Activated naive CD4-positive, alpha-beta T cell treated with Interleukin-2 at 50 U/mL for 16 hours (primary cell): ENCODE measurements at places on chromosomes 4 and X.

GRCh38 chr4:115873048-115873447 is 759.6 kb upstream of the NDST4 start:
- no peak for DNase-seq

DNA sequence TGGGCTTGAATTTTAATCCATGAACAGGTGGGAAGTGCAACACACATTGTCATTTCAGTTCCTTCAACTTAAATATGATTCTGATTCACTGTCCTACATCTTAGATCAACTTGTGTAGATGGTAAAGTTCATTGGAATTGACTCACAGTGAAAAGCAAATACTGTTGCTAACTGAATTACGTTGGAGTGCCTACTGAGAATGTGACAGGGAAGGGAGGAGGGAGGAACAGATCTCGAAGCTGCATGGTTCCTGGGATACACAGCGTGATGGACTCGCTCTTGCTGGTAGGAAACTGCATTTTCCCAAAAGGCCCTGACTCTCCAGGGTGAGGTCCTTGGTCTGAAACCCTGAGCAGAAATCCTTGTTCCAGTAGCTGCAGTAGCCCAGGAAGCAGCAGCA is 284.2 kb downstream of the USP46 start:
- no peak for DNase-seq

DNA sequence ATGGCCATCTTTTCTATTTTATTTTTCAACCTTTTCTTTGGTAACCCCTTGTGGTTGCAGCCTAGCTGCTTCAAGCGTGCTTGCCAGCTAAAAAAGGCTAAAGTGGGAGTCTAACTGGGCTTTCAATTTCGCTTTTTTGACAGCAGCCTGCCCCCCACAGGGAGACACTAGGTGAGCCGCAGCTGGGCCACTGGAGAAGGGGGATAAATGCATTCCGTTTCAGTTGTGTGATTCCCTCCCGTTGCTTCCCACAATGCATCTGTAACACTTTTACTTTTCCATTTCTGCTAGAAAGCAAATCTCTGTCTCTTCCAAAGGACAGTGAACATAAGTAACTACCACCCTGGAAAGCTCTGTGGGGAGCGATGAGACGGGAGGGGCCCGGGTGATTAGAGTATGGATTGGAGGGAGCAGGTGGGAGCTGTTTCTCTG is 86.3 kb upstream of the RAPGEF2 start:
- DNase-seq: no peak

- DNase-seq: no peak
These were observed 1.9 kb downstream of the ARHGAP10 start for GRCh38 chr4:147733716-147734344.

DNA sequence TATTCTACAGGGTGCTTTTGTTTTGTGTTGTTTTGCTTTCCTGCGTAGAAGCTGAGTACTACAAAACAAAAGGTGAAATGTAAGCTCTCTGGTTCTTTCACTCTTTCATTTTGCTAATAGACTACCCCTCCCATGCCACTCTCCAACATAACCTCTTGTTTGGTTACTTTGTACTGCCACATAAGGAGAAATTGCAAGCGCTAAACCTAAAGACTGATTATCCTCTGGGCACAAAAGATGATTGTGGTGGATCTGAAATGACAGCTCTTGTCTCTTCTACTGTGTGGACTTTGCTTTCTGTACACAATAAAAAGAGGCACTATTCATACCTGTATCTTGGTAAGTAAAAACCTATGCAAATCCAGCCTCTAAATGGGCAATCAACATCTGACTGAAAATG is 5.3 kb downstream of the MBNL3 start:
- DNase-seq: no peak

DNA sequence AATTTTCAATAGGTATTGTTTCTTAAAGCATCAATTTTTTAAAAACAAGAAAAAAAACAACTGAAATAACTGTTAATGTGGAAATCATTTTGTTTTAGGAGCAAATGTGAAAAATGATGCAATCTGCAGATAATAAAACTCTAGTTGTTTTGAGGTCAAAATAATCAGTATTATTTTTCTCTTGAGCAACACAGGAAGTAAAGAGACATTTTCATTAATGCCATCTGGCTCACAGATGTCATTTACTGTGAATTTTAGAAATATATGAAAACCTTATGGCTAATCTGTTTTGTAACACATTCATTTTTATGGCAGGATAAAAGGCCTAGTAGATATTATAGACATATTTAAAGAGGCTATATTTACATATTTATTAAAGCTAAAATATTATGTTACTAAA is 141.6 kb downstream of the PCDH18 start:
- no peak for DNase-seq

GRCh38 chrX:104370089-104370488 is 115.4 kb upstream of the ESX1 start:
- DNase-seq: no peak

- no peak for DNase-seq
These were observed 22.9 kb downstream of the KCTD8 start for GRCh38 chr4:44425614-44426208.

- DNase-seq: no peak
These were observed 32.0 kb upstream of the XK start for GRCh38 chrX:37653397-37654085.

DNA sequence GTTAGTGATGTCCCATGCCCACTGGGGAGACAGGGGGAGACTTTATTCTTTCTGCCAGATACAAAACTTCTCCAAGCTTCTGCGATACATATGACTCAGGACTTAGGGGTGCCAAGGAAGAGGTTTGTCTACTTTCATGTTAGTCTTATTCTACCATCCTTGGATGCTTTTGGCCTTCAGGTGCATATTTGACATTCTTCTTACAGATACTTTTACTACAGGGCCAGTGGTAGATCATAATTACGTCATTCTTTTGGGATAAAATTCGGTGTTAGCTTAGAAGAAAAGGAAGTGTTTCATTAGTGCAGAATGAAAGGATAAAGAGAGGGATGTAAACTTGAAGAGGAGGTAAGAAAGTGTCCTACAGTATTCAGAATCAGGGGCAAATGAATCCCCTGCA is 245.2 kb downstream of the THOC2 start:
- DNase-seq: no peak

DNA sequence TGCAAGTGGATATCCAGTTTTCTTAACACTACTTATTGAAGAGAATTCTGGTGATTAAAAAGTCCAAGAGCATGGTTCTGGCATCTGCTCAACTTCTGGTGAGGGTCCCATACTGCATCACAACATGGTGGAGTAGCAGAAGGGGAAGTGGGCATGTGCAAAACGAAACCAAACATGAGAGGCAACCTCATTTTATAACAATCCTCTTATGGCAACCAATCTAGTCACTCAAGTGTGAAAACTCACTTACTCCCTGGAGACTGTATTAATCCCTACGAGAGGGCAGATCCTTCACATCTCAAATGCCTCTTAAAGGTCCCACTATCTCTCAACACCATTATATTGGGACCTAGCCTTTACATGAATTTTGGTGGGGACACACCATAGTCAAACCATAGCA is 55.4 kb upstream of the TRO start:
- no peak for DNase-seq

GRCh38 chr4:108352664-108353308 is 184.1 kb upstream of the LEF1 start:
- no peak for DNase-seq

DNA sequence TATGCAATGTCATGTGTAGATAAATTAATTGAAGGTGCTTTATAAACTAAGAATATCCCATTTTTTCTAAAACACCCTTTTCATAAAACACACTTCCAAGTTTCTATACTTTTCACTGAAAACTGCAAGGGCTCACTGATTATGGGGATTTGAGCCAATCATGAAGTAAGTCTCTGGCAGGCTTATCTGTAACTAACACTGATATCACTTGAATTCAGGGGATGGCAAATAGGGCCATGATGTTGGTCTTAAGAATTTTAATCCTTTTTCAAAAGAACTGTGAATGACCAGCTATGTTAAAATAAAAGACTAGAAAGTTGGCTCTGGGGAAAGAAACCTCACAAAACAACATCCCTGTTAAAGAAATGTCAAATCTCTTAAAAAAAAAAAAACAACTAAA is 13.0 kb upstream of the SEC24D start:
- no peak for DNase-seq

DNA sequence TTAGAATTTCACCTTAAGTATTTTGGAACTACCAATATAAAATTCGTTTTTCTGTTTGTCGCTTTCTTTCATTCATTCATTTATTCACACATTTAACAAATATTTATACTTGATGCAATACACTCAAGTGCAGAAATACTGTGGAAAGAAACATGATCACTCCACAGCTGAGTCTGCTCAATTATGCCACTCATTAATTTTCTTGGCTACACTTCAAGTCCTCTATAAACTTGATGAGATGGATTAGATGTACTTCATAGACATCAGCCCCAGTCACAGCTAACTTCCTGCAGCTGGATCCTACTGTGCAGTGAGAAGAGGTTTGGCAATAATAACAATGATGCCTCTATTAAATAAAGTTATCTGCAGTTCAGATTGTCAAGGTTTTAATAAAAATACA is 208.1 kb downstream of the PDGFC start:
- DNase-seq: no peak

GRCh38 chr4:139005774-139006173 is 9.8 kb upstream of the NOCT start:
- no peak for DNase-seq

GRCh38 chrX:64204701-64205440 is 637 bp downstream of the AMER1 start:
- DNase-seq: peak; percentile 4

GRCh38 chr4:31714238-31714637 is 994.1 kb downstream of the PCDH7 start:
- DNase-seq: no peak

DNA sequence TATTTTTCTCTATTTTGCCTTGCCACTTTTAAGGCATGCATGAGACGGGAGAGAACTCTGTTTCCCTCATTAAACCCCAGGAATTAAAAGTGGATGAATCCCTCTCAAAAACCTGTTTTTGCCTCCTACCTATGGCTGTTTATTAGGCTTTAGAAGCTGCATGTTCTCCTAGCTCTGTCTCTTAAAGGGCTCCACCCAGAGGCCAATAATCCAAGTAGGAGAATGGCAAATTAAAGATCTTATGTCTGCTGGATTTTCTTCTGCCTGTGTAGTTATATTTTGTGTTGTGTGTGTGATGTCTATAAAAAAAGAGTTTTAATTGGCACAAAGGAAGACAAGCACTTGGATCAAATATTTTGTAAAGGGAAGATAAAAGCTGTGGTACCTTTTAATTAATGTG is 32.4 kb downstream of the MAGEC1 start:
- DNase-seq: no peak

DNA sequence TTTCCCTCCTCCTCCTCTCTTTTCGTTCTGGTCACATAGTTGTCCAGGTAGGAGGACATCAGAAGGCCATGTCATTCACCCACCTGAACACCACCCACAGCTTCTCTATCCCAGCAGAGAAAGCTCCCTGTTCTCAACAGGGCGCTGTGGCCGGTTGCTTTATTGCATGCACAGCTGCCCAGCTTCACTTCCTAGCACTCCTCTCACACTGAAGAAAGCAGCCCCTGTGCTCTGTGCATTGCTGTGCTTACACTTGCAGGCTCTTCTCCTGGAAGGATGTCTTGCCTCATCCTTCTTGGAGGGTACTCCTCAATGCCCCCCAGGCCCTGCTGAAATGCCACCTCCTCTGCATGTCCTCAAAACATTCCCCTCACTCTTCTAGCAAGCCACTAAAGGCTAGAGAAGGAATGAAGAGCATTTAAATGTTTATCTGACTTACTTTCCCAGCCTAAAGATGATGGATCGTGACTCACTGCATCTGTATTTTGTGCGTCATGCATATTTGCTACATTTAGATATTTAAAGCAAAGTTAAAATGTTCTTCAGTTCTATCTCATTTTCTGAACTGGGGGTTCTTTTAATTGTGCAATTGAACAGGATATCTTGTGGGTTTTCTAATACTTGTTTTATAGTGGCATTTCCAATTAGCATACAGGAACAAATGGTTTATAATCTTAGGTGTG is 186.4 kb upstream of the PUDP start:
- no peak for DNase-seq

GRCh38 chr4:148780426-148781005 is 338.3 kb upstream of the NR3C2 start:
- no peak for DNase-seq

GRCh38 chrX:124098089-124098488 is 136.6 kb downstream of the STAG2 start:
- no peak for DNase-seq

- DNase-seq: no peak
These were observed 35.5 kb downstream of the NCAPG start for GRCh38 chr4:17846266-17846665.

- DNase-seq: peak; percentile 10
These were observed 166.5 kb upstream of the PPP1R2C start for GRCh38 chrX:42944381-42944998.

- DNase-seq: no peak
These were observed 41.5 kb upstream of the HPRT1 start for GRCh38 chrX:134418317-134419113.

DNA sequence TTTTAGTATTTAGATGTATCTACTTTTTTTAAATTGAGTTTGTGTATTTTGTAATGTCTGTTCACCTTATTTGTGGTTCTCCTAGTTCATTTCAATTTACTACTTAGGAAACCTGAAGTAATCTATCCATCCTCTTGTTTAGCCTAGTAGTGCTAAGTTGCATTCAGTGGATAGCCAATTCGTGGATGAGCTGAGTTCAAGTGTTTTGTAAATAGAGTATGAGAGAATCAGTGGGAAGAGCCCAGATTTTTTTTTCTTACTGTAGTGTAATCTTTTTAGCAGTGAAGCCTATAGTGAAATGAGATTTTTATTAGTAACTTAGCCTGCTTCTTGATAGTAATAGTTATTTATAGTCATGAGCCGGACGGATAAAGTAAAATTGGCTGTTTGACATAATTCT is 21.7 kb downstream of the STAG2 start:
- no peak for DNase-seq

DNA sequence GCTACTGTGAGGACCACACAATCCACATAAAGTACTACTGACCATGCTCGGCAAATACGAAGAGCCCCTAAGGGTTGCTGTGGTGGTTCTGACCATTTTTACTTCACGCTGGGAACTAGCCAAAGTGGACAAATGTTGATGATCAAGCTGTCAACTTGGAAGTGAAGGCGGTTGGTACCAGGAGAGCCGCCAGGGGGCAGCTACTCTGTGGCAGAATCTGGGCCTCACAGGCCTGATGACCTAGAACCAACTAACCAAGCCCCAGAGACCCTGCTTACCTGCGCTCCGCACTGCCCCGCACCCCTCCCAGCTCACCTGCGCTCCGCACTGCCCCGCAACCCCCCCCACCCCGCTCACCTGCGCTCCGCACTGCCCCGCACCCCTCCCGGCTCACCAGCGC is 5.6 kb downstream of the GAK start:
- no peak for DNase-seq

GRCh38 chr4:98006814-98007412 is 136.4 kb downstream of the STPG2 start:
- DNase-seq: no peak

GRCh38 chr4:86264241-86264640 is 95.6 kb downstream of the MAPK10 start:
- DNase-seq: no peak

GRCh38 chr4:143399113-143399949 is 62.7 kb downstream of the GAB1 start:
- DNase-seq: no peak

GRCh38 chrX:13081395-13082205 is 37.2 kb upstream of the FAM9C start:
- no peak for DNase-seq
